ENCODE measurements at places on chromosomes 16 and 17.

- DNase-seq = no peak
These were observed 11.5 kb downstream of the KCNG4 start for GRCh38 chr16:84228256-84228838.

DNA sequence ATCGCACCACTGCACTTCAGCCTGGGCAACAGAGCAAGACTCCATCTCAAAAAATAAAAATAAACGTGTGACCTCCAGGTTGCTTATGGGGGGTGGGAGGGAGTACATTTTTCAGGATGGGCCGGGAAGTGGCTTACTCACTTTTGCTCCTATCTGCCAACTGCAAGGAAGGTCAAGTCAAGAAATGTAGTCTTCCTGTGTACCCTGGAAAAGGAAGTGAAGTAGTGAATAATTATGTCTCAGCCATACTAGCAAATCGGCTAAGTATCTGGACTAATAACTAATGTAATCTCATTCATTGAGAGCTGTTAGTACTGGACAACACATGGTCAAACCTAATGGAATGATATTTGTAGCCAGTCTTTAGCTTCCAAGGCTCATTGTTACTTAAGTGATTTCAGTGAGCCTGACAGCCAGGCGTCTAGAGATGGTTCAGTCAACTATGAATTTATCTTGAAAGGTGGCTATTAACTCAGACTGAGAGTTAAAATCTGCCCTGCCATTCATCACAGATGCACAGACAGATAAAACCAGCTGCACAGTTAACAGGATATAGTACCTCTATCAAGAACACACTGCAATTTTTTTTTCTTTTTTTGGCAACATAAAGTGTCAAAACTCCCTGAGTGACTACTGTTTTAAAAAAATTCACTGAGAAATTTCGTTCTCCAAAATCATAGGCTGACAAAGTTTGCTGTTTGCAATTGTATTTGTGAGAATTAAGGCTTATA, 3.7 kb upstream of the TACO1 start:
- DNase-seq = no peak

DNA sequence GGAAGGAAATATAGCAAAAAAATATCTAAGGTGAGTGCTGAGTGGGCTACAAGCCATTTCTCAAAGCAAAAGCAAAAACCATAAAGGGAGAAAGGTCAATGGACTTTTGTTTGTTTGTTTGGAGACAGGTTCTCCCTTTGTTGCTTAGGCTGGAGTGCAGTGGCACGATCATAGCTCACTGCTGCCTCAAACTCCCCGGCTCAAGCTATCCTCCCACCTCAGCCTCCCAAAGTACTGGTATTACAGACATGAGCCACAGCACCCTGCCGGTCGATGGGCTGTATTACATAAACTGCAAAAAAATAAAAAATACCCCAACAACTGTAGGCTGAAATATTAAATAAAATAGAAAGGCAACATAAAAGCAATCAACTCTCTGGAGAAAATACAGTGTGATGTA, 3.5 kb upstream of the RBBP6 start:
- DNase-seq = no peak

GRCh38 chr17:81258292-81258691, 19.2 kb downstream of the NDUFAF8 start:
- no peak for DNase-seq

GRCh38 chr16:85557083-85557970, 55.8 kb upstream of the GSE1 start:
- no peak for DNase-seq

Measured in NCI-H774 (cell line).